Activated CD4-positive, alpha-beta T cell treated with anti-CD3 and anti-CD28 coated beads, Interleukin-2, amount 50 U/mL, for 16 hours (primary cell): ENCODE measurements at places on chromosomes 13 and 19.

- DNase-seq: no peak
Observed at GRCh38 chr19:6297202-6297601, 17.4 kb upstream of the MLLT1 start.

DNA sequence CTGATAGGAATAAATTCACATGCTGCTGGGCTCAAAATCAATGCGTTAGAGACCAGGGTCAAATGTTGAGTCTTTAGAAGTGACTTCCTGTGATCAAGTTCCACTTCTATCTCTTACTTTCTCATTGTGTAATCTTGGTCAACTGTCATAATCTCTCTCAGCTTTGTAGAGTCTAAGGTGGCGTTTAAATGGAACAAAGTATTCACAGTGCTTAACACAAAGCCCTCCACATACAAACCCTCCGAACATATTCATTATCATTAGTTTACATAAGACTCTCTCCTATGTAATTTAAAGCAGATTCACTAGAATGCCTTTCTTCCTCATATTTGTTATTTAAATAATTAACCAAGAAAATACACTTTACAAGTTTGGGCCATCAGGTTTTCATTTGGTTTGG, 1044.1 kb downstream of the EFNB2 start:
- no peak for DNase-seq

GRCh38 chr13:44389876-44390275, 16.3 kb downstream of the SERP2 start:
- DNase-seq: no peak

DNA sequence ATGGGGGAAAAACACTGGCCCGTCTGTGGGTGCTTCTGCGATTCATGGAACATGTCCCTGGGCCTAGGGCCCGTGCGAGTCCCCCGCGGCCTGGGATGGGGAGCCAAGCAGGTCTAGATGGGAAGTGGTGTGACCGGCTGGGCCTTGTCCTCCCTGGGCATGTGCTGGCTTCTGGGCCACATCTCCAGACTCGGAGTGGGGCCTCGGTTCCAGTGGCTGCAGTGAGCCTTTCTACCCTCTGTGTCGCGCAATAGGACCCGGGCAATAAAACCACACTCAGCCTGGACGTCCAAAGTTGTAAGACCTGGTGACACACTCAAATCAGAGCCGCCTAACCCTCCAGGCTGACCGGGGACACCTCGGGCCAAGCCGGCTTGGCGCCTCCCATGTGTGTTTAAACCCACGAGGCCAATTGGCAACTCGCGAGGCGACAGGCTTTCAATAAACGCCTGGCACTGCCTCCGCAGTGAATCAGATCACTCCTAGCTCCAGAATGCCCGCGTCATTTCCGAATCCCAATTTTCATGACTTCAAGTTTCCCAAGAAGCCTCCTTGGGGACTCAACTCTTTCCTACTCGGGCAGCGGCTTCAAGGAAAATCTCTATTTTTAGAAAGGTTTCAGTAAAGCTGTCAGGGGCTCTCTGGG, 57.3 kb downstream of the KLF2 start:
- DNase-seq: no peak

DNA sequence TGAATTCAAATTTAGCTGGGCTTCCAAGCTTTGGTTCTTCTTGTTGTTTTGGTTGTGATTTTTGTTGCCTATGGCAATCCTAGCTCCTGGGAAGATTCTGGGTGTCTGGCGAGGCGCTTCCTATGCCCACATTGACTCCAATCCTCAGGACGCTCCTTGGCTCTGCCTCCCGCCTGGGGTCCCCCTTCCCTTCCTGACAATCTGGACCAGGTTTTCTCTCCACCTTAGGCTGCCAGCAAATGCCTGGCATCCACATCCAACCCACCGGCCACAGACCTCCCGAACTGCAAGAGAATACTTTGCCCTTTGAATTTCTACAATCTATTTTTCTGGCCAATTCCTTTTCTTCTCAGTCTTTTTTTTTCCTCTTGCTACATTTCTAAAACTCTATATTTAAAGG, 186.9 kb upstream of the UBL3 start:
- no peak for DNase-seq

DNA sequence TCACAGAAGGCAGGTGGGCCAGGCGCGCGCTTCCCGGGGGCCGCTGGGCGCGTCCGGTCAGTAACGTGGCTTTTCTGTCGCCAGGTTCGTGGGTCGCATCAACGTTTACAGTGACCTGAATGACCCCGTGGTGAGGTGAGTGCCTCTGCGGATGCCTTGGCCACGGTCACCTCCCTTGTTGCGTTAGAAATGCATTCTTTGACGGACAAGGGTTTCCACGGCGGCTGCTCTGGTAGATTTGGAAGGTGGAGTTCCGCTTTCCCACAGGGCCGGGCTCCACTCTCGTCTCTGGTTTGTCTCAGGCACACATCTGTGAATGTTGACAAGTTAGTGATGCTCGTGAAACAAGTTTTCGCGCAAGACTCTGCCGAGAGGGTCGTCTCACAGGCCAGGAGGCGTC, 130.0 kb downstream of the ATP11A start:
- DNase-seq: no peak

- no peak for DNase-seq
Observed at GRCh38 chr13:47142105-47142504, 245.3 kb upstream of the HTR2A start.

DNA sequence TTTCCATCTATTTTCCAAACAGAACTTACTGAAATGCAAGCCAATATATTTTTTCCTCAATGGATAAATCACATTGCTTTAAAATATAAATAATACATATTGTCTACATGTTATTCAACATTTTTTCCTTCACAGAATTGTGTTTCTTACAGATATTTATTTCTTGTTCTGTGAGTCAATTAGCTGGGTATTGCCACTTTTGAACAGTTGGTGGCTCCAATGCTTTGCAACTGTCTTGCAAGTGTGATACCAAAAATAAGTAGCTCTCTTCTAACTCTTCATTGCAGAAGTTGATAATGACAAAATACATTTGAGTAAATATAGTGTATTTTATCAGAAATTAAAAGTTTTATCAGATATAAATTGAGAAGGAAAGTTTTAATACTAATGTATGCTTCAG, 17.1 kb upstream of the GPC5 start:
- DNase-seq: no peak

DNA sequence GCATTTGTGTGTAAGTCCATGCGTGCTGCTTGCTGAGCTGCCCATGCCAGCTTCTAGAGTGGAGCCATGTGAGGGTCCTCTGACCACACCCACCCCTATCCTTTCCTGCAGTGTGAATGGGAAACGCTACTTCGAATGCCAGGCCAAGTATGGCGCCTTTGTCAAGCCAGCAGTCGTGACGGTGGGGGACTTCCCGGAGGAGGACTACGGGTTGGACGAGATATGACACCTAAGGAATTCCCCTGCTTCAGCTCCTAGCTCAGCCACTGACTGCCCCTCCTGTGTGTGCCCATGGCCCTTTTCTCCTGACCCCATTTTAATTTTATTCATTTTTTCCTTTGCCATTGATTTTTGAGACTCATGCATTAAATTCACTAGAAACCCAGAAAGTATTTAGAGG, 10.3 kb downstream of the TBCB start:
- DNase-seq: peak; percentile 27

GRCh38 chr19:7866399-7867091, 7.6 kb downstream of the PRR36 start:
- DNase-seq: no peak

- peak; percentile 80 for DNase-seq
Observed at GRCh38 chr19:41785653-41786052, 10.7 kb upstream of the CEACAM3 start.

GRCh38 chr19:18294467-18294864, 13.0 kb upstream of the JUND start:
- DNase-seq: peak; percentile 92

GRCh38 chr13:94344126-94344818, 135.2 kb downstream of the DCT start:
- no peak for DNase-seq

DNA sequence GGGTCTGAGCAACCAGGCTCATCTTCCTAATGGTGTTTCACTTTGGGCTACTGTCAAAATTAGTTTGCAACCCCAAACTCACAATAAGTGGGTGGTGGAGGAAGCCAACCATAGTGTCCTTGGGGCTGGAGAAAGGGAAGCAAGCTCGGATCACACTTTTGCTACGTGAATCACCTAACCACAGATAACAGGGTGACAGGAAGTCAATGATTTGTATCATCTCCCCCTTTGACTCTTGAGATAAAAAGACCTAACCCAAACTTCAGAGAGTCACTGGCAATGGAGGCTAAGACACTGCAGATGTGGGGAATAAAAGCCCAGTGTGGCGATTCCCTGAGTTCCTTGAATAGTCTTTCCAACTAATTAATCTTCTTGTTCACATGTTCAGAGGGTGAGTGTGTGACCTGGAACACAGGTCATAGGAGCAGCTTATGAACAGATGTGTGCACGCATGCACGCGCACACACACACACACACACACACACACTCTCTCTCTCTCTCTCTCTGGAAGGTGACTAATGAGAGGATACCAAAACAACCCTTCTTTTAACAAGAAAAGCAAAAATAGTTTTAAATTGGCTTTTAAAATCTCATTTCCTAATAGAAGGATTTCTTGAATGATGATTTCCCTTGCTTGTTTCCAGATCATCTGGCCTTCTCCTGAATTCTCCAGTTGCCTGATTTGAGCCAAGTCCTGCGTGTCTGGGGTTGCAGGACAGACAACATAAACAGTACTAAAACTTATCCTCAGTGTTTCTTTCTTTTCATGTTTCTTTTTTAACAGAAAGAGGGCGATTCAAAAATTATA, 21.2 kb upstream of the DOCK9 start:
- DNase-seq: peak; percentile 68

DNA sequence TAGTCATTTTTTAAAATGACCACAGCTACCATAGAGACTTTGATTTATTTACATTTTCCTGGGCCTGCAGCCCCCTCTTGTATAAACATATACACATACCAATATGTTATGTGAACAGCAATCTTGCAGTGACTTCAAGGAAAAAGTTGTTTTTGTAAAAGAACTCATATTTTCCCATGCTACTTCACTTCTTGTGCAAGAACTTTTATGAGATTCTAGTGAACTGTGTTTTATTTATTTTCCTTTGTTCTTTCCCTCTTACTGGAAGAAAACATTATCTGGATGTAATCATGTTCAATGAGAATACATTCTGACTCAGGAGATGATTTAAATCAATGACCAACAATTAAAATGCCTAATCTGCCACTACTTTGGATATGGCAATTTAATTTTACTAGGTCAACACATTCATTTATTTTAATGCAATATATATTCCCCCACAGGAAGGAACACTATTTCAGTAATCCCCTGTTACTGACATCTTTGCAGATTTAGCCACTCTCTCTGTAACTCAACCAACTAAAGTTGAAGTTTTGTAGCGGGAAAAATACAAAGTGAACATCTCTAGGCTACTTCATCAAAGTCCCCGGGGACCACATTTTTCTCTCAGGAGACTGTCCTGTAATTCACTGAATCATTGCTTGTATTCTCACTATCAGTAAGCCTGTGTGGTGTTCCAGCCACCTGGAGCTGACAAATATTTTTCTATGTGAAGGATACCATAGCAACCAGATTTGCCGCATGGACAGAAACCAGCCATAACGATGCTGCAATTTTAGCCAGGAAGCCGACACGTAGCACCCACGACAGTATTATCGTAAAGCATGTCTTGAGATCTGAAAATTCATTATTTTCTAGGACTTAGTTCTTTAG, 90.5 kb downstream of the STARD13 start:
- peak; percentile 6 for DNase-seq

GRCh38 chr13:20848203-20848602, 54.3 kb downstream of the XPO4 start:
- no peak for DNase-seq

GRCh38 chr19:39193803-39194202, 3.0 kb upstream of the NCCRP1 start:
- DNase-seq: no peak

DNA sequence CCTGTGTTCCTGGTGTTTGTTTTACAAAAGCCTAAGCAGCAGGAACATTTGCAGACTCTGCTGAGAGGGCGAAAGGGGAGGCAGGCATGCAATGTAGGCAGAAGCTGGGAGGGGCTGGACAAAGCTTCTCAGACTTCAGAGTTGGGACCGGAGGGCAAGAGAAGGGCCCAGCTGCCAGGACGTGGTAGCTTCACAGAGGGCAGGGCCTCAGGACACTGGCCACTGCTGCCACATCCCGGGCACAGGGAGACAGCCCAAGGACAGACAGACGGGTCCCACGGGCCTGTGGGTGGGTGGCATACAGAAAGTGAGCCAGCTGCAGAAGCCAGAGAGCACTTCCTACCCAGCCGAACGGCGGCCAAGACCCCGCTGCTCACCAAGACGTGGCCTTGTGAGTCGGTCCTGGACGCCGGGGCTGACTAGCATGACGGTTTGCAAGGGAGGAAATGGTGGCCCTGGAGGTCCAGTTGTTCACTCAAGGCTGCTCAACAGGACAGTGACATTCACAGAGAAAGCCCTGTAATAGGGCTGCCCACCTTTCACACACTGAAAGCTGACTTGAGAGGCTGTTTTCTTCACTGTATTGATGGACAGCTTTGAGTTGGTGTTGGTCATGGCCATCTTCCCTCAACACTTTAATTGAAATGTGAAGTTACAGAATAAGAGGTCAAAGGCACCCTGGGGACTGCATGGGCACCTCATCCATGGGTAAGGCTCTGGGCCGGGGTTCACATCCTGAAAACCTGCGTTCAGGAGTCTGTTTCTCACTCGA, 23.7 kb upstream of the TFDP1 start:
- DNase-seq: no peak

- DNase-seq: no peak
Observed at GRCh38 chr13:80362481-80362880, 21.6 kb upstream of the SPRY2 start.

DNA sequence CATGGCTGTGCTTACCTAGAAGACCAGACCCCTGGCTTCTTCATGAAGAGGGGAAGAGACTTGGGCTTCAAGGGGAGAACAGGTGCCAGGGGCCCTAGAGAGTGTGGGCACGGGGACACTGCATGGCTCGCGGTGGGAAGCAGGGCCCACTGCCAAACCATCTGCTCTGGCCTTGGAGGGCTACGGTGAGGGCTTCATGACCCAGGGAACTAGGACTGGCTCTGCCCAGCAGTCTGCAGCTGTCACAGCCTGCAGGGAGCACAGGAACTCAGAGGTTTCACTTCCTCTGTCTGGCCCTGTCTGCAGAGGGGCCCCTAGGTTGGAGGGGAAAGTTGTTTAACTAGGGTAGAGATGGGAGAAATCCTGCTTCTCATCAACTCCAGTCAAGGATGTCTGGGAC, 4.3 kb downstream of the ERCC1 start:
- peak; percentile 45 for DNase-seq

GRCh38 chr19:2680808-2681207, 21.7 kb downstream of the GNG7 start:
- no peak for DNase-seq

GRCh38 chr13:112916296-112916695, 52.7 kb upstream of the MCF2L start:
- no peak for DNase-seq
